Activated CD4-positive, alpha-beta memory T cell treated with anti-CD3 and anti-CD28 coated beads, Interleukin-2, amount 10 ng/mL, durations not matched to agents 7 days and 5 days (primary cell): ENCODE measurements at places on chromosomes 12 and 14. TPM values are rescaled to one million over a fixed set of nuclear protein-coding genes. Genes with fewer than 3 reads are reported as not detected.

Gene B3GNT4
- total RNA-seq: 2.6 TPM

Gene VPS37B
- total RNA-seq: 27.7 TPM

Gene KCNC2
- total RNA-seq: not detected

Gene GLT1D1
- not detected for total RNA-seq

Gene FOXN4
- not detected for total RNA-seq

Gene TNFAIP2
- 0.20 TPM for total RNA-seq

Gene TDRD9
- total RNA-seq: 0.08 TPM

Gene ZNF84
- 17.5 TPM for total RNA-seq

Gene UNC119B
- total RNA-seq: 22.4 TPM

Gene PTCSC3
- total RNA-seq: not detected

Gene PLCZ1
- total RNA-seq: not detected

Gene IL26
- 3.3 TPM for total RNA-seq

Gene ASPG
- total RNA-seq: not detected

Gene DCN
- not detected for total RNA-seq

Gene CD163
- total RNA-seq: not detected

Gene IL31
- total RNA-seq: not detected

Gene STXBP6
- not detected for total RNA-seq

Gene CNTN1
- total RNA-seq: not detected

Gene SBNO1
- total RNA-seq: 40.2 TPM

Gene PITPNM2
- 9.3 TPM for total RNA-seq

Gene XPOT
- total RNA-seq: 119 TPM

Gene PSMB5
- 57.5 TPM for total RNA-seq

Gene C1QL4
- not detected for total RNA-seq

Gene NKX2-1
- total RNA-seq: not detected

Gene MANSC1
- 0.10 TPM for total RNA-seq

Gene NGB
- total RNA-seq: not detected

Gene CLEC4E
- total RNA-seq: not detected

Gene KRT5
- total RNA-seq: not detected

Gene TTC6
- total RNA-seq: not detected

Gene ENTPD5
- 10.5 TPM for total RNA-seq

Gene ELK3
- 46.3 TPM for total RNA-seq

Gene CD163L1
- not detected for total RNA-seq

Gene TESPA1
- total RNA-seq: 112 TPM

Gene CMA1
- not detected for total RNA-seq

Gene POTEG
- not detected for total RNA-seq

Gene SYNDIG1L
- total RNA-seq: not detected

Gene COQ6
- total RNA-seq: 15.5 TPM

Gene VRTN
- not detected for total RNA-seq

Gene RAPGEF3
- total RNA-seq: 1.6 TPM

Gene OR4E2
- total RNA-seq: 0.25 TPM

Gene TSPAN11
- total RNA-seq: not detected

Gene GPX2
- not detected for total RNA-seq

Gene FOXA1
- total RNA-seq: not detected

Gene TMBIM6
- total RNA-seq: 600 TPM

Gene VDR
- total RNA-seq: 65.5 TPM

Gene ST8SIA1
- total RNA-seq: 3.1 TPM

Gene TTC9
- 14.7 TPM for total RNA-seq

Gene TSHR
- total RNA-seq: 0.70 TPM

Gene SLC2A14
- total RNA-seq: 18.6 TPM

Gene ACIN1
- total RNA-seq: 166 TPM
